ENCODE measurements at places on chromosomes 1 and 21.

DNA sequence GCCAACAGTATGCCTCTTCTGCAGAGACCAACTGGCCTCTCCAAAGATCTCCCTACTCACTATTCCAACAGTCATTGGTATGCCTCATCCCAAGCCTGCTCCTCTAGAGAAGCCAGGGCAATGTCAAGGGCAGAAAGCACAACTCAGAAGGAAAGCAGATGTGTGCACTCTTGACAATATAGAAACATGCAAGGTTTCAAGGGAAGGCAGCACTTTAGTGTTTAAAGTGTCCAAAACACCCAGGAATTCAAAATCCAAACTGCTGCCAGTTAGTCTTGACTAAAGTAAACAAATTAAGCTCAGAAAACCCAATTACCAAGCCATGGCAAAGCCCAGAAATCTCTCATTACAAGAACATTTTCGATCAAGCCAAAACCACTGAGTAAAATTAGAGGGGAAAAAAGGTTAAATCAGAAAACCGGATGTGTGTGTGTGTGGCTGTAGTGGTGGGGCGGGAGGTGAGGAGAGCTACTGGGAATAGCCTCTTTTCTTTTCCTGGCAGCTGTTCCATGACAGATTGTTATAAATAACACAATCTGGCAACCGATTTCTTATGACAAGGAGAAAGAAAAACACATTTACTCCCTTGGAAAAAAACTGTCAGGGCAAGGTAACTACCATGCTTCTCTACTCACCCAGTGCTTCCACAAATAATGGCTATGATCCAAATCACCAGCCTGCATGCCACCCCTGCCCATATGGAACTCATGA lies 39.2 kb downstream of the EIF2B3 start:
- peak; percentile 88 for DNase-seq

GRCh38 chr1:232954594-232955365 lies 4.4 kb downstream of the NTPCR start:
- DNase-seq: no peak

DNA sequence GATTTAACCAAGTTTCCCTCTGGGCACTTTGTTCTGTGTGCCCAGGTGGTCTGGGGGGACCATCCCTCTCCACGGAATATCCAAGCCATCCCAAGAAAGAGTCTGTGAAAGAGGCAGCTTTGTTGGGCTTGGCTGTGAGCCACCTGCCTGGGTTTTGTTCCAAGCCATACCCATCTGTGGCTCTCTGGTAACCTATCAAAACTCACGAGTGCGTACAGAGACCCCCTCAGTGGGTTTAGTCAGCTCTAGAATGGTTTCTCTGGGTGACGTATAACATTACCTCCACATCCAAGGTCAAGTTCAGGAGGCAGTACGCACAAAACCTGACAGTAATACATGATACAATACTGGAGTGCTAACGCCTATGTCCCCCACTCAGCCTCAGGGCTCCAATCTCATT lies 54.2 kb downstream of the DNTTIP2 start:
- no peak for DNase-seq

DNA sequence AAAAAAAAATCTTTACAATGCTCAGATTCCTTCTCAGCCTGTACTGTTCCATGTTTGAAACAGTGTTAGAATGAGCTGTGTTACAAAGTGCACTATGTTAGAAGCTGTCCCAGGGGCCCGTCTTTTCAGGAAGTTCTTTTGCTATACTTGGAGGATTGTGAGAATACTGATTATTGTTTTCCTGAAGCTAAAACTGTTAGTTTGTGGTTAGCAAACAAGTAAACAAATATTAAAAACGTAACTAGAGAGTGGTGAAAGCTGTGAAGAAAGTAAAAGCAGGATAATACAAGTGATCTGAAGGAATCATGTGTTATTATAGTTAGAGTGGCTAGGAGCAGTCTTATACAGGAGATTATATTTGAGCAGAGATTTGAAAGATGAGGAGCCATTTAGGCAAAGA lies 35.6 kb downstream of the CAMSAP2 start:
- no peak for DNase-seq

DNA sequence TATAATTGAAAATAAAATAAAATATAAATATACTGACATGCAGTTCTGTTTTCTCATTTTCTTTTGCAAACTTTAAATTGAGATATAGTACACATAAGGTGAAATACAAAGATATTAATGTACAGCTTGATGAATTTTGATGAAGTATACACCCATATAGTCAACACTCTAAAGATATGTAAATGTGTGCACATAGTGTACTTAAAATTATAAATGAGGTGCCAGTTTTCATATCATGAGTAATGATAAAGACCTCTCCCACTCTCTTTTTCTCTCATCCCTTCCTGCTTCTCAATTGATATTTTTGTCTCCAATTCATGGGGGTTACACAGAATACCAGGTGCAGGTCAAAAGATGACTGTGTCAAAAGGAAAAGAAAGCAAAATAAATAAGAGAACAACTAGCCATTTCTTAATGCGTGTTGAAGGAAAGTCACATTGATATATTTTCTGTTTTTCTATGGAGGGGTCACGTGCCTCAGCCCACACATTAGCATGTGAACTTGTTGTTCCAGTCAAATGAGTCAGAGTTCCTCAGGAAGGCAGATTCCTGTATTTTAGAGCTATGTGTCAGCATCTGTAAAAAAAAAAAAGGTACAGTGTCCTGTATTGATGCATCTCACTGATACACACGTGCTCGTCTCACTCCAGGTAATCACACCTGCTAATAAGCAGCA lies 64.3 kb upstream of the HOOK1 start:
- no peak for DNase-seq

DNA sequence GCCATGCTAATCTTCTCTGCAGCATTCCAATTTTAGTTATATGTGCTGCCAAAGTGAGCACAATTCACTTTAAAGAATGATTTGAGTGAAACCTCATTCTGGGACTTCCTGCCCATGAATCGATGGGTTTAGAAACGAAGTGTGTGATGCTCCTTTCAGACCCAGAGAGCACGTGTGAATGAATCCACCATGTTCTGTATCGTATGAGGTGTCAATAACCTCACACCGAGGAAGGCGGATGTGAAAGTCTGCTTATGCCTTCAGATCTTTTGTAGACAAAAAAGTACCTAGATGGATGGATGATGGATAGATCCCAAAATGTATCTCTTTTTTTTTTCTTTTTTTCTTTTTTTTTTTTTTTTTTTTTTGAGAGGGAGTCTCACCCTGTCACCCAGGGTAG lies 13.8 kb downstream of the UBASH3A start:
- no peak for DNase-seq

DNA sequence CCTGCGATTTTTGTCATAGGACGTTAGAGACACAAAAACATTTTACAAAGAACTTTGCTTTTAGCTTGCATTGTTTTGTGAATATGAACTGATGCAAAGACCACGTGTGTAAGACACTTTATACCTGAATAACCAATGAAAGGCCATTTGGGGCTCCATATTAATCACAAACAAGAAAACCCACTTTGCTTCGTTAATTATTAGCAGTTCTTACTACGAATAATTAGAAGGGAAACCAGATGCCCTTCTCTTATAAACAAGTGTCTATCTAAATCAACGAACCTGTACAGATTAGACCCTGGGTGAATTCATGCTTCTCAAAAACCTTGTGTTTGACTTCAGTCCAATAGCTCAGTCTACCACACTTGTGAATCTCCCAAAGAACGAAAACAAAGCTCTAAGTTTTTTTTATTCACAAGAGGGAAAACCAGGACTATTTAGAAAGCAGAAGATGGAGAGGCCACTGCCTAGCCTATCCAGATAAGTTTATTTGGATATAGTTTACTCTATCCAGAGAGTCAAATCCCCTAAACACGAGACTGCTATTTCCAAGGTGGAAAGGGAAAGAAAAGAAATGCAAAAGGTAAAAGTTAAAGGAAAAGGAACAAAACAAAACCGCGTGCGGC lies 897 bp downstream of the CYYR1 start:
- peak; percentile 18 for DNase-seq

GRCh38 chr1:239810061-239810481 lies 281.6 kb upstream of the FMN2 start:
- no peak for DNase-seq

DNA sequence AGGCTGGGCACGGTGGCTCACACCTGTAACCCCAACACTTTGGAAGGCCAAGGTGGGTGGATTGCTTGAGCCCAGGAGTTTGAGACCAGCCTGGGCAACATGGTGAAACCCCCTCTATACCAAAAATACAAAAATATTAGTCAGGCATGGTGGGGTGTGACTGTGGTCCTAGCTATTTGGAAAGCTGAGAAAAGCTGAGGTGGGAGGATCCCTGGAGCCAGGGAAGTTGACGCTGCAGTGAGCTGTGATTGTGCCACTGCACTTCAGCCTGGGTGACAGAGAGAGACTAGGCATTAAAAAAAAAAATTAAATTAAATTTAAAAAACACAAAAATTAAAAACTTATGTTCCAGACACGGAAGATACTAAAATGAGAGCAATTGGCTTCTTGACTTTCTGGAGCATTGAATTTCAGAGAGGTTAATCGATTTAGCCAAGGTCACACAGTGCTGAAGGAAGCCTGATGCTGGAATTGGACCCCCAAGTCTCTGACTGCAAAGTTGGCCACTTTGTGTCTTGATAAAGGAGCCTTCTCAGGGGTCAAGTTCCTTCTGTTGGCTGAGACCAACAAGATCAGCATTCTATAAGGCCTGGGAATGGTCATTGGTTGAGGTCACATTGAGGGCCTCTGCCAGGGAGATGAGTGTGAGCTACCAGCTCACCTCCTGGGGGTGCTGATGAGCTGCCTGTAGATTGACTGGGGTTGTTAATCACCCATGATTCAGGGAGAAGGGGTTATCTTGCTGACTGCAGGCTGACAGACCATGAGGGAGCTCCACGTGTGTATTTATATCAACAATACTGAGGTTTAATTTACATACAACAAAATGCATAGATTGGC lies 54.3 kb downstream of the RPS6KA1 start:
- no peak for DNase-seq

DNA sequence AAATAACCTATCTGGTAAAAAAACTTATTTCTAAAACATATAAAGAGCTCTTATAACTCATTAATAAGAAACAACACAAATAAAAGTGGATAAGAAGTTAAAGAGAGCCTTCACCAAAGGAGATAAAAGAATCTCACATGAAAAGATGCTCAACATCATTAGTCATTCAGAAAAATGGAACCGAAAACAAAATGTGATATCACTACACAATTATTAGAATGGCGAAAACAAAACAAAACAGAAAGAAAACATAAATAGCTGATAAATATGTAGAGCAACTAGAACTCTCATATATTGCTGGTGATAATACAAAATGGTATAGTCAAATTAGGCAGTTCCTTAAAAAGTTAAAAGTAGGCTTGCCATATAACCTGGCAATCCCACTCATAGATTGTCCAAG lies 1109.3 kb downstream of the PLA2G4A start:
- no peak for DNase-seq

DNA sequence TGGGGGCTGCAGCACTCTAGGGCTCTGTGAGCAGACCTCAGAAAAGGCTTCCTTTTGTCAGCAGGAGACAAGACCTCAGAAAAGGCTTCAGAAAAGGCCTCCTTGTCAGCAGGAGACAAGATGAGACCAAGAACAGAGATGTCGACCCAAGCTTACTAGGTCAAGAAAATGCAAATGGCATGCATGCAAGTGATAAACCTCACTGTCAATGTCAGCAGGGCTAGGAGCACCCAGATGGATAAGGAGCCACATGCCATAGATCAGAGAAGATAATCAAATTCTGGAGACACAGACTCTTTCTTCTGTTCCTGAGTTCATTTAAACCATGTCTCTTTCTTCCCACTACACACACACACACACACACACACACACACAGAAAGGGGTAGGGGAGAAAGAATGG lies 285.9 kb downstream of the CHRM3 start:
- DNase-seq: no peak

DNA sequence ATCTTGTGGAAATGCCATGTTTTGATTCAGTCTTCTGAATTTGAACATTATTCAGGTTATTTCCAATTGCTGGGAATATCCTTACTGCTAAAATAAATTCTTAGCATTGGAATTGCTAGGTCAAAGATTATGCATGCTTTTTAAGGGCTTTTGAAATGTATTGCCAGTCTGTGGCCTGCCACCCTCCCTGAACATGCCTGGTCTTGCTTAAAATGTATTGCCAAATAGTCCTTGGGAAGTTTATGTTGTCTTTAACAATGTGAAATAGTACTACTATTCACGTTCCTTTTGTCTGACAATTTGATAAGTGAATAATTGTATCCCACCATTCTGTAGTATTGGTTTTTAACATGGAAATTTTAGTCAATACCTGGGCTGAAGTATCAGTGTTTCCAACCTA lies 13.6 kb downstream of the TARDBP start:
- DNase-seq: no peak

GRCh38 chr1:160251687-160252526 lies 10.4 kb downstream of the DCAF8 start:
- DNase-seq: peak; percentile 47

GRCh38 chr1:26538480-26539412 lies 9.2 kb downstream of the RPS6KA1 start:
- peak; percentile 67 for DNase-seq

DNA sequence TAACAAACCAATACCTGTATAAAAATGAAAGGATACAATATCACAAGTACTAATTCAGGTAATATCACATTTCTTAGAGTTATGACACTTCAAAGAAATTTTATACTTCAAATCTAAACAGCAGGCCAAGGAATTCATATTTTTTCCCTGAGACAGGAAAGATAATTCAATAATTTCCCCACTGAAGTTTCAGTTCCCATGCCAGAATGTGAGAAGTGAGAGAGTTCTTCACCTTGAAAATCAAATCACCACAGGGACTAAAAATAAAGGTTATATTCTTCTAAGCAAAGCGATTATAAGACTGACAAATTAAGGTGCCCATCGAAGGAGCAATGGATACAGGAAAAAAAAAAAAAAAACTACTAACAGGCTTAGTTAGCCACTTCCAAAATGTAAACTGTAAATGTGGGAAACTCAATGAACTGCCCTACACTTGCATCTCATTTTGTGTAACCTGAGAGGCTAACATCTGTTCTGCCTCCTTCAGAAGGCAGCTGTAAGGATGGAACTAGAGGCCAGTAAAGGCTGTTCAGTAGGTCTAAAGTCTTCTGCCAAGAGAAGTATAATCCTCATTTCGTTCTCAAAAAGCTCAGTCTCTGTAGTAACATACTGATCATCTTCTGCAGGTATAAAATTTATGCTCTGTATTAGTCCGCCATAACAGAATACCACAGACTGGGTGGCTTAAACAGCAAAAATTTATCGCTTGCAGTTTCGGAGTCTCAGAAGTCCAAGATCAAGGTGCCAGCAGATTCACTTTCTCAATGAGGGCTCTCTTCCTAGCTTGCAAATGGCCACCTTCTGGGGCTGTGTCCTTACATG lies 127.8 kb downstream of the RERE start:
- DNase-seq: peak; percentile 89

GRCh38 chr21:17775431-17776126 lies 43.6 kb downstream of the C21orf91 start:
- DNase-seq: no peak

GRCh38 chr1:99691175-99691574 lies 45.3 kb downstream of the PALMD start:
- DNase-seq: no peak

DNA sequence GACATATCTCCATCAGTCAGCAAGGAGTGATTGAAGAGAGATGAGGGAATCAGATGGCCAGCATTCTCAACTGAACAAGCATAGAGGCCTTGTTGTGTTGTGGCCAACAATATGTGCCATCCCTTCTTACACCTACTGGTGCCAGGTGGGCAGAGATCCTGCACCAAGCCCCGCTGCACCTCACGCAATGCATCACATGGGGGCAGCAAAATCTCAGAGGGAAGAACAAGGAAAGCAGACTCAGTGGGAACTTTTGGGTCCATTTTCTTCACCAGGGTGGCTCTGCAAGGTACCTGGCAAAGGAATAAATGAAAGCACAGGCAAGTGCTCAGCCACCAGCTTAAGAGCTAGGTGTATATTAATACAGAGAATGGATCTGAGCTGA lies 33.2 kb downstream of the HSD3B2 start:
- peak; percentile 4 for DNase-seq

- no peak for DNase-seq
These were observed 40.8 kb upstream of the WARS2 start for GRCh38 chr1:119181218-119181617.

All from NCI-H524 (cell line).